ENCODE measurements at places on chromosomes 1 and 21.
A peak's percentile ranks its signal among the peaks of the same experiment; 100 is the strongest.

DNA sequence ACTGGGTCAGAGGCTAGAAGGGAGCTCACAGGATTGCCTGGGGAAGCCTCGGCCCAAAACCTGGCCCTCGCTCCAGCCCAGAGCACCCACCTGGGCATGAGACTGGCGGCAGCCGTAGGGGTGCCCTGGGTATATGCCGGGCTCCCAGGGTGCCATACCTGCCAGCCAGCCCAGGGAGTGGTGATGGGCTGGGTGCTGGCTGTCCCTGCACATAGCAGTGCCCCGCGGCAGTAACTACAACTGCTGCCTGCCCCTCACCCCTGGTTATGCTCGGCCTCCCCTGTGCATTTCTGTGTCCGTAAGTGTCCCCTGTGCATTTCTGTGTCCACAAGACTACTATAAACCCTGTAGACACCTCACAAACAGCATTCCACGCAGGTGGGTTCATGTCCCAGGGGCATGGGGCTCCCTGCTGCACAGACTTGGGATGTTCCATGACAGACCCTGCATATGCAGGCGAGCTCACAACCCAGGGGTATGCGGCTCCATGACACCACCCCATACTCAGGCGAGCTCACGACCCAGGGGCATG lies 5.8 kb upstream of the SPATC1L start:
- DNase-seq, result no peak
- peaks cover 31% of the 10 kb centered on the region for H3K36me3 ChIP-seq
- no peaks in the 10 kb centered on the region for H3K27me3 ChIP-seq
- no peak overlapping the region for H3K27ac ChIP-seq

GRCh38 chr1:161162052-161162451 lies 2.8 kb downstream of the USP21 start:
- no peak overlapping the region for H3K27ac ChIP-seq
- peaks cover 76% of the 10 kb centered on the region for H3K4me1 ChIP-seq
- H3K4me3 ChIP-seq, result peak overlapping the region; percentile 6
- H3K36me3 ChIP-seq, result peaks cover 22% of the 10 kb centered on the region
- DNase-seq, result no peak

- no peaks in the 10 kb centered on the region for H3K36me3 ChIP-seq
- no peak for DNase-seq
- no peak overlapping the region for H3K27ac ChIP-seq
- peaks cover 12% of the 10 kb centered on the region for H3K27me3 ChIP-seq
- no peaks in the 10 kb centered on the region for H3K4me1 ChIP-seq
- H3K4me3 ChIP-seq, result no peak overlapping the region
These were observed 362.4 kb upstream of the KAZN start for GRCh38 chr1:14236097-14236496.

GRCh38 chr1:218557731-218558130 lies 212.6 kb downstream of the TGFB2 start:
- no peak overlapping the region for H3K4me3 ChIP-seq
- H3K36me3 ChIP-seq, result no peaks in the 10 kb centered on the region
- no peak overlapping the region for H3K27ac ChIP-seq
- peaks cover 8% of the 10 kb centered on the region for H3K27me3 ChIP-seq
- no peaks in the 10 kb centered on the region for H3K4me1 ChIP-seq

GRCh38 chr1:27436204-27437159 lies 44.1 kb downstream of the GPR3 start:
- peaks cover 36% of the 10 kb centered on the region for H3K36me3 ChIP-seq
- H3K4me3 ChIP-seq, result peak overlapping the region; percentile 32
- DNase-seq, result no peak
- H3K4me1 ChIP-seq, result peaks cover 66% of the 10 kb centered on the region

DNA sequence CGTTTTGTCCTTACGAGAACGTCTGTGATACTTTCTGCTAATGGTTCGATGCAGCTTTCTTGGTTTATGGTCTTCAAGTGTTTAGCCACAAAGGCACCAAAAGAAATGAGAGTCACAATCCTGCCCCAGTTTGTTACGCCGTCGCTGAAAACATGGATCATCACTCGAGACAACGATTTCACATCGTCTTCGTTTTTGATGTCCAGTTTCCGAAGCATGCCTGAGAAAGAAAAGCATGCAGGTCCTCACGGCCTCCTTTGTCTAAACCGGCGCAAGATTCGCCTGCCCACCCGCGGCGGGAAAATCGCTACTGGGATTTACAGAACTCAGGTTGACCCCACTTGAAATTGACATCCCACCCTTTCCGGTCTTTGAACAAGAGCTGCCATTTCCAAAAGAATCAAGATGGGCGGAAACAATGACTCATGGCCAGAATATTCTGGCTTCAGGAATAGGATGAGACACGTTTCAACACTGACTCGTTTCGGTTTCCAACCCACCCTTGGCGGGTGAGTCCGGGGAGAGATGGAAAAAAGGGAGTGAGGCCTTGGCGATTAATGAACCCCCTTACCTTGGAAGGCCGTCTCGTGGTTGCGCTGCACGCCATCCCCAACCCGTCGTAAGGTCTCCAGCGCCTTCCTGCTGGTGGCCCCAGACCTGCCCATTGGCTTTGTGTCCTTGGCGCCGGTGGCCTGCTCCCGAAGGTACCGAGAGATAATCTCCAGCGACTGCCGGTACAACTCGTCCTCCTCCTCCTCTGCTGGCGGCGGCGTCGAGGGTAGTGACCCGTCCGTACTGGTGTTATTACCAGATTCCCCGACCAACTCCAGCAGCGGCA lies 919 bp downstream of the MCL1 start:
- peak overlapping the region; percentile 98 for H3K27ac ChIP-seq
- peaks cover 17% of the 10 kb centered on the region for H3K4me1 ChIP-seq
- no peaks in the 10 kb centered on the region for H3K27me3 ChIP-seq
- peak overlapping the region; percentile 95 for H3K4me3 ChIP-seq

DNA sequence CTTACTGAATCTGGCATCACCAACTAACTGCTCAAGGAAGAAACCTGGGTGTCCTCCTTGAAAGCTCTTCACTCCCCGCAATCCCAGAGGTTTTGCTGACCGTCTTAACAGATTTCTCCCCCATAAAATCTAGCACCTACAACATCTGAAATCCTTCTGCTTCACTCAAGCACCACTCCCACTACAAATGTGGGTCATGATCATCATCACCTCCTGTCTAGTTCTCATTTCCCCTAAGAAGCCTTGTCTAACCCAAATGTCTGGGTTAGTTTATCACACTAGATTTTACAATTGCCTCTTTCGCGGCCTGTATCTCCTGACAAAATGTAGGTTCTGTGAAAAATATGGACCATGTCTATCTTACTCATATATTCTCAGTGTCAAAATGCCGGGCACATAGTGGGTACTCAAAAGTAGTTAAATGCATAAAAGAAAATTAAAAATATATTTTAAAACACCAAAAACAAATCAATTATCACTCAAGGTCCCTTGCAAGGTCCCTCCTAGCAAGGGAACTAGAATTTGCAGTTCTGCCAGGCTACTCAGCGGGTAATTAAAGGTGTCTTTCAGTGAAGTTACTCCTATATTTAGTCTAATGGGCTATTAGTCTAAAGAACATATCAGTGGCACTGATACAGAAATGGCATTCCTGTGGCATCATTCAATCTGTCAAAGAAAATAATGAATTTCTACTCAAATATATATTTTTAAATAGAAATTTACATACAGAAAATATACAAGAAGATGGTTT lies 19.6 kb downstream of the C21orf91 start:
- H3K27ac ChIP-seq, result no peak overlapping the region

DNA sequence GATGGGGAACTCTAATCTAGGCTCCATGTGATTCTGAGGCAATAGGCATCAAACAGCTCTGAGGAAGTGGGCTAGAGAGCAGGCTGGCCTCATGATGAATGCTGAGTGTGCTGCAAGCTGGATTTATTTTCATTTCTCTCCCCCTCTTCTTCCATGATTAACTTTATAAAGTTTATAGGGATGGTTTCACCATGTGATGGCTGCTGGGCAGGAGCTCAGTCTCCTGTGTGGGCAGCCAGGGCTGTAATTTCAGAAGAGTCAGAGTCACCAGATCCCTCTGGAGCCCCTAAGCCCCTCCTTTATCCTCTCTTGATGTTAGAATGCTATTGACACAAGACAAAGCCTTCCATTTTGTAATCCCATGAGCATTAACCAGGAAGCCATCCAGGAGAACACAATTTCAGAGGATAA lies 143.6 kb downstream of the CNIH3 start:
- H3K27ac ChIP-seq, result no peak overlapping the region
- no peak for DNase-seq
- peaks cover 6% of the 10 kb centered on the region for H3K27me3 ChIP-seq

DNA sequence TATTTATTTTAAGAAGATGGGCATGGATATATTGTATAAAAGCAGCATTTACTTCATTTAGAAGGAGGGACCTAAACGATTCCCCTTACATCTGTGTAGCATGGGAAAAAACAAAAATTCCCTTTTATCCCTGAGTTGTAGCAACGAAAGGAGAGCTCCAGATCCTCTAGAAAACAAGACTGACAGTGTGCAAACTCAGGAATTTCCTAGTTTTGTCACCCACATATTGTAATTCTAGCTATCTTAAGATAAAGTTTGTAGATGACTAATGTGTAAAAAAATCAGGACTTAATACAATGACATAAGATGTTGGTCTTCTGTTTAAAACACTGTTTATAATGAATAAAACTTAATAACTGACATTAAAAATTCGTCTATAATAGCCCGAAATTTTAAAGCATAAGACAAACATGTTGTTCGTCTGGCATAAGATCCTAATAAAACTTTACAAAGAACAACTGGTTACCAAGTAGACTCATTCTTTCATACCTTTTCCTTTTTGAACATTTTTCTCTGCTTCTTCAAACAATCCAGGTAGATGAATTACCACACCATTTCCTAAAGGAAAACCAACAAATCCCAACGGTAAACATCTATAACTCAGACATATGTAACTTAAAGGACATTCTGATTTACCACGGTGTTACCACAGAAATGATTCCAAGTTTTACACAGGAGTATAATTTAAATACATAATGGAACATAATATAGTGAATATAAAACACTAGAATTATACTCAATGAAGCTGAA lies 15.2 kb downstream of the ADSS2 start:
- H3K27me3 ChIP-seq, result no peaks in the 10 kb centered on the region
- H3K36me3 ChIP-seq, result peaks cover 26% of the 10 kb centered on the region
- DNase-seq, result no peak
- H3K4me1 ChIP-seq, result peaks cover 25% of the 10 kb centered on the region
- H3K27ac ChIP-seq, result no peak overlapping the region
- H3K4me3 ChIP-seq, result no peak overlapping the region

GRCh38 chr1:41323243-41323642 lies 38.0 kb upstream of the FOXO6 start:
- no peaks in the 10 kb centered on the region for H3K4me1 ChIP-seq
- H3K27ac ChIP-seq, result no peak overlapping the region
- H3K27me3 ChIP-seq, result peaks cover 6% of the 10 kb centered on the region
- H3K36me3 ChIP-seq, result no peaks in the 10 kb centered on the region
- no peak overlapping the region for H3K4me3 ChIP-seq

- H3K4me1 ChIP-seq, result peaks cover 17% of the 10 kb centered on the region
- peak overlapping the region; percentile 89 for H3K27ac ChIP-seq
- no peaks in the 10 kb centered on the region for H3K27me3 ChIP-seq
- H3K4me3 ChIP-seq, result no peak overlapping the region
These were observed 56.6 kb downstream of the PLXNA2 start for GRCh38 chr1:208187499-208188041.

GRCh38 chr1:50978852-50979781 lies 9.1 kb downstream of the CDKN2C start:
- peaks cover 28% of the 10 kb centered on the region for H3K27me3 ChIP-seq
- no peak for DNase-seq
- peak overlapping the region; percentile 69 for H3K4me3 ChIP-seq

DNA sequence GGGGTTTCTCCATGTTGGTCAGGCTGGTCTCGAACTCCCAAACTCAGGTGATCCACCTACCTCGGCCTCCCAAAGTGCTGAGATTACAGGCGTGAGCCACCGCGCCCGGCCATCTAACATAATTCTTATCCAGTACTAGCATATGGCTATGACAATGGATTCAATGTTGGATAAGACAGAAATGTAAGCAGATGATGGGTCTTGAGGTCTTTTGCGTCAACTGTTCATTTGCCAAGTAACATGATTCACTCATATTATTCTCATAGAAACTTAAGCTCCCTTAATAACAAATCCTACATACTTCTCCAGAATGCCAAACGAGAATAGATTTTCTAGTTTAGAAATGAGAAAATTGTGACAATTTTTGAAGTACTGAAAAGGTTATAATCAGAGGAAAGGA lies 170.3 kb downstream of the RGS7 start:
- no peak overlapping the region for H3K4me3 ChIP-seq
- H3K36me3 ChIP-seq, result no peaks in the 10 kb centered on the region
- H3K27ac ChIP-seq, result no peak overlapping the region
- peaks cover 7% of the 10 kb centered on the region for H3K27me3 ChIP-seq
- no peak for DNase-seq
- no peaks in the 10 kb centered on the region for H3K4me1 ChIP-seq

DNA sequence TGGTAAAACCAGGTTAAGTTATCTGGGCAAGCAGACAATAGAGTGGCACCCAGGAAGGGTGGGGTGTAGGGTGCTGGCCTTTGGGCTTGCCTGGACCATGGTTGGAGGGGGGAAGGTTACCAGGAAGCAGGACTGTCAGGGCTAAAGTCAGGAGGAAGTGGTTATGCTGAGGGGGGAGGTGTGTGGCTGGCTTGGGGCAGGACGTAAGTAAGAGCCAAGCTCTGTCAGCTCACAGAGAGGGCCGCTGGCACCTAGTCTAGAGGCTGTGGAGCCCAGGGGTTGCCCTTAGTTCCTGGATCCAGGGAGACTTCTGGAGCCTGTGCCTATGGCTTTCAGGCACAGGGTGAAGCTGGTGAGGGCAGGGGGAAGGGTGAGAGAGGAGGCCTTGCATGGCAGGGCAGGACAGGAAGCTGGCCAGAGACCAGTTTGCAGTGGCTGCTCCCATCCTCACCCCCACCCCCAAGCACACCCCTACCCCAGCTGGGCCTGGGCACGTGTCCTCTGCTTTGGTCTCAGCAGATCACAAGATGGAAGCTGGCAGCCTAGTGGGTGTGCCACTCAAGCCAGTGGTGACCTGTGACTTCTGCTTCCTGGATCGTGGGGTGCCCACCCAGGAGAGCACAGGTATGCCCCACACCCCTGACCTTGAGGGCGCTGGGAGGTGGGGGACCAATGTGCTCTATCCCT lies 20.5 kb upstream of the SMYD3 start:
- DNase-seq, result no peak
- no peak overlapping the region for H3K27ac ChIP-seq
- H3K27me3 ChIP-seq, result no peaks in the 10 kb centered on the region
- H3K4me1 ChIP-seq, result peaks cover 4% of the 10 kb centered on the region

DNA sequence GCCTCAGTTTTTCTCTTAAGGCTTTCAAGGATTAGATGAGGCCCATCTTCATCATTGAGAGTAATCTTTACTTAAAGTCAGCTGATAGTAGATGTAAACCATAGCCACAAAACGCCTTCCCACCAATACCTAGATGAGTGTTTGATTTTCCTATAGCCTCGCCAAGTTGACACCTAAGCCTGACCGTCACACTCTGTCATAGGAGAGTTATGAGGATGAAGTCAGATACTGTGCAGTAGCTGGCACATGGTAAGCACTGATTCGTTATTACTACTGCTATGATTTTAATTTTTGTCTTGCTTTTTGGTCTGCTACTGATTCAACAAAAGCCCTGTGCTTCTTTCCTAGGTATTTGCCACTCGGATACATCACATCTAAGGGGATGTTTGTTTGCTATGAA lies 395.5 kb downstream of the RPS6KC1 start:
- no peak for DNase-seq
- no peaks in the 10 kb centered on the region for H3K4me1 ChIP-seq
- H3K27me3 ChIP-seq, result no peaks in the 10 kb centered on the region
- no peak overlapping the region for H3K27ac ChIP-seq
- H3K36me3 ChIP-seq, result no peaks in the 10 kb centered on the region

- H3K36me3 ChIP-seq, result peaks cover 1% of the 10 kb centered on the region
- no peaks in the 10 kb centered on the region for H3K4me1 ChIP-seq
- peak overlapping the region; percentile 93 for H3K4me3 ChIP-seq
These were observed 492 bp upstream of the PGM1 start for GRCh38 chr1:63592536-63593302.

- no peak overlapping the region for H3K4me3 ChIP-seq
- H3K27ac ChIP-seq, result no peak overlapping the region
- H3K27me3 ChIP-seq, result no peaks in the 10 kb centered on the region
- DNase-seq, result no peak
These were observed 280.8 kb upstream of the DPYD start for GRCh38 chr1:98201666-98202081.

Data from stimulated activated naive B cell treated with anti-CD40 and anti-IgM and Interleukin-4, amounts not matched to agents 10 μg/mL and 1 μg/mL and 100 μg/mL, for 72 hours (primary cell).